ENCODE measurements at places on chromosomes 3 and 15.

- no peak for DNase-seq
Measured at GRCh38 chr3:120488296-120488695, 37.5 kb upstream of the FSTL1 start.

- DNase-seq, result no peak
Measured at GRCh38 chr3:172538368-172539151, 15.3 kb upstream of the TNFSF10 start.

DNA sequence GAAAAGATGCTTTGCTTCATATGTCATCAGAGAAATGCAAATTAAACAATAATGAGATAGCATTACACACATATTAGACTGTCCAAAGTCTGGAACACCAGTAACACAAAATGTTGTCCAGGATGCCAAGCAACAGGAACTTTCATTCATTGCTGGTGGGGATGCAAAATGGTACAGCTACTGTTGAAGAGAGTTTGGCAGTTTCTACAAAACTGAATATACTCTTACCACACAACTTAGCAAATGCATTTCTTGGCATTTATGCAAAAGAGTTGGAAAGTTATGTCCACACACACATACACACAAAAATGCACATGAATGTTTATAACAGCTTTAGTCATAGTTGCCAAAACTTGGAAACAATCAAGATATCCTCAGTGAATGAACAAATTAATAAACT, 195.2 kb upstream of the MME start:
- DNase-seq, result no peak

GRCh38 chr3:147119989-147120388, 286.4 kb downstream of the ZIC4 start:
- no peak for DNase-seq

DNA sequence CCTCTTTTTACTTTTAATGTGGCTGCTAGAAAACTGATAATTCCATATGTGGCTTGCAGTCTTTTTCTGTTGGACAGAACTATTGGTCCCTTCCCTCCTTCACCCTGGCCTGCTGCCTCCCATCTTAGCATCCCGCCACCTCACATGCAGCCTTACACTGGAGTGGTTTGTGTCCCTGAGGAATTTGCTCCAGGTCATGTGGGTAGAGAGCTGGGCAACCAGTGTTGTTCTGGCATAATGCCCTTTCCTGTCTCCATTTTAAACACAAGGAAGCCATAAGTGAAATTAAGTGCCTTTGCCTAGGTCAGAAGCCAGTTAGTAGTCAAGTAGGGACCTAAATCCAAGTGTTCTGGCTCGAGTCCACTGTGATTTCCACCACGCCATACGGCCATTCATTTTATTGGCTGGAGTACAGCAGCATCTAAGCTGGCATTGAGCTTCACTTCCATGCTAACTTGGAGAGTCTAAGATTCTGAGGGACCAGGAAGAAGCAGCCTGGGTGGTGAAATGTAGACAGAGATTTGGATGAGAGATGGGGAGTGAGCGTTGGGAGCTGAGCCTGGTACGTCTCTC, 46.0 kb upstream of the PLXNA1 start:
- DNase-seq, result no peak

GRCh38 chr3:3081381-3082233, 28.6 kb downstream of the IL5RA start:
- no peak for DNase-seq

DNA sequence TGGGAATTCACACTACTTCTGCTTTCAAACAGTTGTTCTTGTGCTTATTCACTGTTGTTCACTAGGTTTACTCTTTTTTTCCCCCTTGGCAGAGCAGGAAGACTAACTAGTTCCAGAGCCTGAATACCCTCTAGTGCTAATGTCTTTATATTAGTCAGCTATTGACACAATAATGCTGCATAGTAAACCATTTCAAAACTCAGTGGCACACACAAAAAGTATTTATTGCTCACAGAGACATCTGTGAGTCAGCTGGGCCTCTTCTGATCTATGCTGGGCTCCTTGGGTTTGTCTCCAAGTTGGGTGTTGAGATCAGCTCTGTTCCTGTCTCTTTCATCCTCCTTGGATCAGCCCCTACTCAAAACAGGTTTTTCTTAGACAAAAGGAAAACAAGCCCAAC, 51.1 kb downstream of the RSRC1 start:
- no peak for DNase-seq

GRCh38 chr15:22927761-22928160, 52.4 kb downstream of the CYFIP1 start:
- DNase-seq, result no peak

DNA sequence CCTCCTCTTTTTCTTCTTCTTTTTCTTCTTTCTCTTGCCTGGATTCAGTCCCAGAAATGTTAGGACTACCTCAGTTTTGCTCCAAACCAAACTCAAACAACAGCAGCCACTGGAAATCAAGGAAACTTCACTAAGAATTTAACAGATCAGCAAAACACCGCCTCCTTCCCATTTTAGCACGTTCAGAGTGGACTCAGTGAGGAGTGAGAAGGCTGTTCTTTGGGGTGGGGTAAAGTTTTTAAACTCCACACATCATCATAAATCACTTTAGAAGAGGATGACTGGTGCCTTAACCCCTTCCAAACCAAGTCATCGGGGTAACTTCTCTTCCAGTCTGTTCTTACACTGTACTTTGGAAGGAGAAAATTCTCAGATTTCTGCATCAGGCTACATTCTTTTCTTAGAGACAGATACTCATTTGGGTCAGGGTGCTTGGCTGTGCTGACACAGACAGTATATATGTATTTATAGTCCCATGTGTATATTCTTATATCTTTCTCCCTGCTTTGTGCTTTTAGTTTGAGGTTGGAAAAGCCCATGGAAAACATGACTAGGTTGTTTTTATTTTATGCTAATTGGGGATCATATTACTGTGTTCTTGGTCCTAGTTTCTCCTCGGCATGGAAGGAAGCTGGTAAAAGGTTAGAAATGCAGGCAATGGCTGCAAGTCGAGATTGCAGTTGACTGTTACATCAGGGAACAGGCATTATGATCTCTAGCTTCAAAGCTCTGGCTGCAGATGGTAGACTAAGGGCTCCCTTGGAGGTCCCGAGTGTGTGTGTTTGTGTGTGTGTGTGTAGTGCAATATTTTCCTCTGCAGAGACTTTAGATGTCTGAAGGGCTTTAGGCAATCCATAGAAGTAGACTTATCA, at the start of gene CCDC80:
Gene CCDC80 (minus strand): TSS at position 214 of the 872 bp plus-strand sequence. CDS start 1,238 bp downstream, outside the sequence.
- no peak for DNase-seq

GRCh38 chr3:39139442-39139841, 13.9 kb downstream of the CSRNP1 start:
- no peak for DNase-seq

DNA sequence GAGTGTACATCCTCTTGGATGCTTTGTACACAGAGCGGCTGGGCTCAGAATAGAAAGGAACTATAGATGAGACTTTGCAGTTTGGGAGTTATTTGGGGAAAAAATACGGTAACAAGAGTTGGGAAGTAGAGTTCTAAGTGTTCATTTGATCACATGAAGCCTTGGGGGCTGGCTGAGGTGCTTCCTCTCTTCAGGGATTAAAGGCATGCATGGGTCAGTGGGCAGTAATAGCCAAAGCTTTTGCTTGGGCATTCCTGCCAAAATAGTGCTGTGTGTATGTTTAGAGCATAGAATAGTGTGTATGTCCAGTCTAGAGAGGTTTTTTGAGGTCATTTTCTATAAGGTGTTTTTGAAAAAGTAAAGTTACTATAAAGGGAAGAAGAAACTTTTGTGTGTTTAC, 12.8 kb downstream of the AKAP13 start:
- no peak for DNase-seq

DNA sequence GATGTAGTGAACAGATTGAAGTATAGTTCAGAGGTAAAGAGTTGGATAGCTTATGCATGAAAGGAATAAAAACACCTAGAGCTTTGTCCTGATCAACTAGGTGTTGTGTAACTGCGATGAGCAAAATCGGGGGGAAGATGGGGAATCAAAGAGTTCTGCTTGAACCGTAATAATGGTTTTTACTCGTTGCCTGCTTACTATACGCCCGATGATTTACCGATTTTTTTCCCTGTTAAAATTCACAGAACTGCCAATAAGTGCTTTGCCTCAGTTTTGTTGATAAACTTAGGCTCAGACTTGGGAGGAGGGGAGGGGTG, 783 bp upstream of the DNAJB11 start:
- no peak for DNase-seq

Data from thymus (tissue), 14 donors.